ENCODE measurements at places on chromosomes 16 and 17.
A peak's percentile ranks its signal among the peaks of the same experiment; 100 is the strongest.

DNA sequence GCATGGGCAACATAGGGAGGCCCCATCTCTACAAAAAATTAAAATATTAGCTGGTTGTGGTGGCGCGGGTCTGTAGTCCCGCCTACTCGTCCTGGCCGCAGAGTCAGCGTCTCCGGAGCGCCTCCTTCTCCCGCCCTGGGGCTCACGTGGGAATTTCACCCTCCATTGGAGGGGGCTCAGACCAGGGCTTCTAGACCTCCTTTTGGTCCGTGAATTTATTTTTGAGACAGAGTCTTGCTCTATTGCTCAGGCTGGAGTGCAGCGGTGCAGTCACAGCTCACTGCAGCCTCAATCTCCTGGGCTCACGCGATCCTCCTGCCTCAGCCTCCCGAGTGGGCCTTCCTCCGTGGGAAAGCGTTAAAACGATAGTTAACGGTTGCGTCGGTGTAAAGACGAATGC lies 394 bp upstream of the NME4 start:
- no peak for DNase-seq

- no peak for DNase-seq
Observed at GRCh38 chr17:58344791-58345157, 7.2 kb downstream of the SUPT4H1 start.

- DNase-seq, result no peak
Observed at GRCh38 chr16:7051591-7052349, 280.9 kb upstream of the RBFOX1 start.

DNA sequence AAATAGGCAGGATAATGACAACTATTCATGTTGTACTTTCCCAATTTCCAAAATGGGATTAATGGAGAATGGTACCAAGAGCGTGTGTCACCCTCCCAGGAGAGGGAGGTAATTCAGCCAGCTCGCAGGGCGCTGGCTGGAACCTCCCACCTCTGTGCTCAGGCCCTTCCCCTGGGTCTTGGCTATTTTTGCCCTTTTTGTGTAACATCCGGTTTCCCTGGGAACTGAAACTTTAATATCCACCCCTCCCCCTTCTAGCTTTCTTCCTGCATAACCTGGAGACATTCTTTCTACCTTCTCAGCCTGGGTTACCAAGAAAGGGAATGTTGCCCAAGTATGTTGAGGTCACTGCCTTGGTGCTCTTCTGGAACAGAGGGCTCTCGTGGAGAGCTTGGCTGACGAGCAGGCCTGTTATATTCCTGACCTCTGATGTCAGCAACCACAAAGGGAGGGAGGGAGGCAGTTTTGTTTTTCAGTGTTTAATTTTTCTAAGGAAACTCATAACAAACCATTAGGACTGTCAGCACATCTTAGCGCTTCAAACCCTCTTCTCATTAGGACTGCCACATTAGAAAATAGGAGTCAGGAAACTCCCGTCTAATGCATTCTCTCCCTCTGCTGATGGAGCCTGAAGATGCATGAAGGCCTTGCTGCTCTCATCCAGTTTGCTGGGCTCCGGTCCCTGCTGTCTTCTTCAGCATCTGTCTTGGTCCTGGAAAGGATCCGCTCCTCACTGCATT lies 25.6 kb downstream of the ITGB3 start:
- DNase-seq, result peak; percentile 99

- DNase-seq, result no peak
Observed at GRCh38 chr17:77182205-77183172, 41.7 kb downstream of the SEC14L1 start.
